ENCODE measurements at places on chromosomes 2 and 18. TPM values are rescaled to one million over a fixed set of nuclear protein-coding genes. Genes with fewer than 3 reads are reported as not detected.

CCDC141 gene
- total RNA-seq = 61.6 TPM

PTPRN gene
- total RNA-seq = not detected

CPO gene
- not detected for total RNA-seq

CIB4 gene
- total RNA-seq = not detected

NMUR1 gene
- total RNA-seq = 0.52 TPM

TMEM237 gene
- 19.3 TPM for total RNA-seq

SLC40A1 gene
- total RNA-seq = 97.6 TPM
